Psoas muscle (tissue), 8 donors: ENCODE measurements at places on chromosomes 2 and 18. TPM values are rescaled to one million over a fixed set of nuclear protein-coding genes. Genes with fewer than 3 reads are reported as not detected.

SLC14A1 gene
- 1.3 TPM for polyA plus RNA-seq

PDCD1 gene
- 0.05 TPM for polyA plus RNA-seq

DYNAP gene
- not detected for polyA plus RNA-seq

MYOM1 gene
- polyA plus RNA-seq, result 209 TPM

STAMBP gene
- 66.9 TPM for polyA plus RNA-seq

NEU2 gene
- not detected for polyA plus RNA-seq

FAM110C gene
- polyA plus RNA-seq, result not detected

SOWAHC gene
- polyA plus RNA-seq, result 0.56 TPM

CASP10 gene
- 0.90 TPM for polyA plus RNA-seq

ALLC gene
- not detected for polyA plus RNA-seq

DTNA gene
- 61.6 TPM for polyA plus RNA-seq

GLI2 gene
- 0.22 TPM for polyA plus RNA-seq

RNF25 gene
- 22.6 TPM for polyA plus RNA-seq

INHA gene
- polyA plus RNA-seq, result 1.2 TPM

TXNDC2 gene
- not detected for polyA plus RNA-seq

CTAGE1 gene
- not detected for polyA plus RNA-seq

CHRNG gene
- 7.3 TPM for polyA plus RNA-seq

GRP gene
- not detected for polyA plus RNA-seq

GORASP2 gene
- 48.2 TPM for polyA plus RNA-seq

ST3GAL5 gene
- polyA plus RNA-seq, result 35.6 TPM

SCN7A gene
- polyA plus RNA-seq, result 2.0 TPM

TBR1 gene
- polyA plus RNA-seq, result not detected

HS1BP3 gene
- polyA plus RNA-seq, result 12.6 TPM

TRABD2A gene
- polyA plus RNA-seq, result 0.35 TPM

CROCC2 gene
- polyA plus RNA-seq, result not detected

GALNT3 gene
- polyA plus RNA-seq, result 0.19 TPM

OSBPL1A gene
- 13.7 TPM for polyA plus RNA-seq
